ENCODE measurements at places on chromosomes 4 and X. TPM values are rescaled to one million over a fixed set of nuclear protein-coding genes. Genes with fewer than 3 reads are reported as not detected.

DNA sequence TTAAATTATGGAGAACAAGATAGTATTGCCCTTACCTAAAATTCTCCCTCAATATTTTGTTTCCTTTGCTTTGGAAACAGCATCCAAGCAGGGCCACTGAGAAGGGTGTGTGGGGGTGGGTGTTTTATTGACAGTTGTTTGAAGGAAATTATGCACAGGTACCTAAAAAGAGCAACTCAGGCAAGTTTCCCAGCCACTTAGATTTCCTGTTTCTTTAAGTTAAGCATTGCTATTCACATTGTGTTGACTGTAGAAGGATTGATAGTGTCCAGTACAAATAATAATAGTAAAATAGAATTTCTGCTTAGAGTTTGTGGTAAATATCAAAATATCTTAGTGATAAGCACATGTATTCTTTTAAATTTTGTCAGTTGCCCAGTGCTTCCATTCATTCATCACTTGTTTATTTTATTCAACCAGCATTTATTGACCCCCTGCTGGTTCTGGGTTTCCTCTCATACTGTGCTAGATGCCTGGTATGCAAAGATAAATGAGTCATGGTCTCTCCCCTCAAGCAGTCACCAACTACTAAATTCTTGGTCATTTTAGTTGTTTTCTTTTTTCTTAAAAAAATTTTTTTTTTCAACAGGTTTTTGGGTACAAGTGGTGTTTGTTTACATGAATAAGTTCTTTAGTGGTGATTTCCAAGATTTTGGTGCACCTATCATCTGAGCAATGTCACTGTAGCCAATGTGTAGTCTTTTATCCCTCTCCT, 50.0 kb downstream of the GALNT7 start:
- no peak for DNase-seq

PRR32 gene
- total RNA-seq: not detected

DNA sequence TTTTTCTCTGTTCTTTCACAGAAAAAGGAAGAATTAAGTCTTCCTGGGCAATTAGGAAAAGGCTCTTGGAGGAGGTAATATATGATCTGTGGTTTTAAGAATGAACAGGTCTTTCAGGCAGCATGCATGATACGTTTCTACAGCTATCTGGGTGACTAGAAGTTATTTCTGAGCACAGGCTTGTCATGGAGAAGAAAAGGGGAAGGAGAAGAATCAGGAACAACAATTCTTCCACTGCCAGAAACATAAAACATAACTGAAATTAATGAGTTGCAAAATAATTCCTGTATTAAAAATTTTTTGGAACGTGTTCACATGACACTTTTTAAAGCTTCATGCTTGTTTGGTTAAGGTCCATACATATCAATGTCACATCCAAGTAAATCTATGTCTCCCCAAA, 17.7 kb upstream of the STIM2 start:
- DNase-seq: no peak

DNA sequence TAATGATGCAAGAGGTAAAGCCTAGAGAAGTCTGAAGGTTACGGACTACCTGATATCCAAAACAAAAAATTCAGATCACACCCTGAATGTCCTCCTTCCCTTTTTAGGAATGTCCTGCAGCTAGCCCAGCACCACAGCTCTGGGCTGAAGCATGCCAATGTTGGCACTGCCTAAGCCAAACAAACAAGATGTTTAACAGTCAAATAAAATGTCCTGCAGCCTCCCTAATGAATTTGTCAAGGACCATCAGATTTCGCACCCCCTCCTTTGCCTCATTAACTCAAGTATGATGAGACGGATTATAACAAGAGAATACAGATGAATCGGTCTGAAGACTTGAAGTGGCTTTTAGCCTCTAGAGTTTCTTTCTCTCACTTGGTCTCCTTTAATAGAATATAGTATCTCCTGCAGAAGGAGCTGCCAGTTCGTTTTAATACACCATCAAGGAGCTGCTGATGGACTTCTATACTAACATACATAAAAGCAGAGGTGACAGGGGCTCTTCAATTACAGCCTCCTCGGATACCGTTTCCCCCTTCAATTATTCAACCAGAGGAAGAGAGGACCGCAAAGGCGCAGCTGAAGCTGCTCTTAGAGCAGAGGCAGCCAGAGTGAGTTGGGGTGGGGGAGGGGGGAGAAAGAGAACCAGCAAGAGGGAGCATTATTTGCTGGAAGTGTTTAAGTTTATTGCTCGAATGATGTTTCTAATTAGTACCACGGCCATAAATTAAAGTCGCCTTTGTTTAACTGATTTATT, 3.0 kb upstream of the MAB21L2 start:
- DNase-seq: no peak

SSX4B gene
- not detected for total RNA-seq

LRP2BP gene
- total RNA-seq: 0.80 TPM

IL1RAPL1 gene
- total RNA-seq: 0.50 TPM

- DNase-seq: no peak
Observed at GRCh38 chr4:42816880-42817400, 75.6 kb upstream of the GRXCR1 start.

DNA sequence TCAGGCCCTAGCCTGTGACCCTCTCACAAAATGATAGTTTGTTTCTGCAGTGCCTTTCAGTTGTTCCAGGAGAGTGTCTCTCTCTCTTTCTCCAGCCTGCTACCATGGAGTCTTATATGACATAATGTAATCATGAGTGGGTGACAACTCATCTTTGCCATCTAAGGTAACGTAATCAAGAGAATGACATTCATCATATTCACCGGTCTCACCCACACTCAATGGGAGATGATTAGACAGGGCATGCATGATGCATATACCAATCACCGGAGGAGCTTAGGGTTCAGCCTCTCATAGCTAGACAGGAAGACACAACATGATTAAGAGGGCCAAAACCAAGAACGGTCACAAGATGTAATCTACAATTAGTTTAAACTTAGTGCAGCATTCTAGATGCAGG, 97.1 kb upstream of the FAM9B start:
- no peak for DNase-seq

XKRX gene
- total RNA-seq: 0.28 TPM

DNA sequence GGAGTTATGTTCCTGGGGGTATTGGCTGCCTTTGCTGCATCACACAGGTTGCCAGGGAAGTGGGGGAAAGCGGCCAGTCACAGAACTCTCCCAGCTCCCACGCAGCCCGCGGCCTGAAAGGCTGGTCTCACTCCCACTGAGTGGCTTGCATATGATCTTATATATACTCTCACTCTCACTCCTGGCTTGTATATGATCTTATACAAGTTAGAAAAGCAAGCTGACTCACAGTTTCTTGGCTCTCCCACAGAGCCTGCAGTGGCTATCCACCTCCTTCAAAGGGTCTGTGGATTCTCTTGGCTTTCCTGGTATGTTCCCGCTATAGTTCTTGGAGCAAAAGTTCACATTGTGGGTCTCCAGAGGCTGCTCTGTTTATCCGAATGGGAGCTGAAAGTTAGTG, 833.5 kb upstream of the GALNTL6 start:
- no peak for DNase-seq

- DNase-seq: no peak
Observed at GRCh38 chrX:30212172-30212571, 3.2 kb upstream of the MAGEB2 start.

DNA sequence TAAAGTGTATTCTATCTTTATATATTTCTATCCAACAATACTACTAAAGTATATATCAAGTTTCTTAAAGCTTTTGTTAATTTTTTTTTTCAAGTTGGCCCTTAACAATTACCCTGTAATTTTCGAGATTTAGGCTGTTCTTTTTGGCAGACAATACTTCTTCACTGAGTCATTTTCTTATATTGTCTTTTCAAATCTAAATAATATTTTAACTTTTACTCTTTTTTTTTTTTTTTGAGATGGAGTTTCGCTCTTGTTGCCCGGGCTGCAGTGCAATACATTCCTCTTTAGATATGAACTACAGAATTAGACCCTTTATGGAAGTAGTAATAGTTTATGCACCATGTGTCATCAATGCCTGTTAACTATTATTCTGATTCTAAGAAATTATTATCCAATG, 120.7 kb downstream of the GLRA3 start:
- DNase-seq: no peak

- no peak for DNase-seq
Observed at GRCh38 chr4:112075129-112075753, 70.0 kb upstream of the FAM241A start.

CTBP1 gene
- total RNA-seq: 165 TPM

DNA sequence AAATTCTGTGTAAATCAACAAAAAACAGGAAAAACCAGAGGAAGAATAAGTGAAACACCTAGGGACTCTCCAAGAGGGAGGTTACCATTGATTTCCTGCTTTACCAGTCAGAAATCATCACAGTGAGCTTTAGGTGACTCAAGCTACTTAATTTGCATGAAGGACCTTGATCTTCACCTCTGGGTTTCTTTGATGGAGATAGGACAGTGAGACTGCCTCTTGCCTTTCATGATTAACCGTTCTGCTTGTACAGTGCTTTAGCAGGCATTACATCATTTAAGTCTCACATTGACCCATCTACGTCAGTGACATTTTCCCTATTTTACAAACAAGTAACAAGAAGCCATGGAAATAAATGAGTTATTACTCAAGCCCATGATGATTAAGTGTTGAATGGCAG, 3.4 kb upstream of the GK start:
- no peak for DNase-seq

- no peak for DNase-seq
Observed at GRCh38 chr4:152486429-152487389, 49.2 kb downstream of the FBXW7 start.

GRCh38 chrX:11953615-11954014, 184.7 kb upstream of the FRMPD4 start:
- no peak for DNase-seq

DNA sequence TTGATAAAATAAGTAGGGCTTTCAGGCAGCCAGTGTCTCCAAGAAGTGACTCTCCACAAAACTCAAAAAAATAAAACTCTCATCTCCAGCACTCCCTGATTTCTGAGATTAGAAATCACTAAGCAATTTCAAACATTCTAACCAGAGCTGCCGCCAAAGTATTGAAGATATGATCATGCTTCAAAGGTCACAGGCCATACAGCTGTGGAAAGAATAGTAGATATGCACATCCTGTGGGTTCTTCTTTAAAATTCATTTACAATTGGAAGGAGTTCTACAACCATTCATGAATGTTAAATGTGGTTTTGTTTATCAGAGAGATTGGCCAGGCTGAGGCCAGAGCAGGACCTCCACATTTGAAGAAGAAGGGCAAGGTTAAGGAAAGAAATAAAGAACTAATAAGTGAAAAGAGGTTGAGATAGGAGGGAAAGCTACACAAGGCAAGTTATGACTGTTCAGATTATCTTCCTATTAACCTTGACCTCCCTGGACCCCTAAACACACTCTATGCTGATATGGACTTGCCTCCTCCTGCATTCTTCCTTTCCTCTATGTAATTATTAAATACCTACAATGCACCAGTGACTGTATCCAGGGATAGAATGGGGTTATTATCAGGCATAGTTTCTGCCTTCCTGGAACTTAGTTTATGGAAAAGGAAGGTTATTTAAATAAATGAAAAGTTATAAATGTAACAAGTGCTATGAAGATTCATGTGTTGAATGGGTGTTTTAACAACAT, 56.4 kb downstream of the USP38 start:
- no peak for DNase-seq

DNA sequence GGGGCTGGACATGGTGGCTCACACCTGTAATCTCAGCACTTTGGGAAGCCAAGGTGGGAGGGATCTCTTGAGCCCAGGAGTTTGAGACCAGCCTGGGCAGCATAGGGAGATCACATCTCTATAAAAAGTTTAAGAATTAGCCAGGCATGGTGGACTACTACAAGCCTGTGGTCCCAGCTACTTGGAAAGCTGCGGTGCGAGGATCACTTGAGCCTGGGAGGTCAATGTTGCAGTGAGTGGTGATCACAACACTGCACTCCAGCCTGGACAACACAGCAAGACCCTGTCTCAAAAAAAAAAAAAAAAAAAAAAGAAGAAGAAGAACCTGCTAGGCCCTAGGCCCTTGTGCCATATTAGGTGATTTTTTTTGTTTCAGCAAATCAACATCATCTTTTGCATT, 12.2 kb downstream of the SRD5A3 start:
- DNase-seq: no peak

DNA sequence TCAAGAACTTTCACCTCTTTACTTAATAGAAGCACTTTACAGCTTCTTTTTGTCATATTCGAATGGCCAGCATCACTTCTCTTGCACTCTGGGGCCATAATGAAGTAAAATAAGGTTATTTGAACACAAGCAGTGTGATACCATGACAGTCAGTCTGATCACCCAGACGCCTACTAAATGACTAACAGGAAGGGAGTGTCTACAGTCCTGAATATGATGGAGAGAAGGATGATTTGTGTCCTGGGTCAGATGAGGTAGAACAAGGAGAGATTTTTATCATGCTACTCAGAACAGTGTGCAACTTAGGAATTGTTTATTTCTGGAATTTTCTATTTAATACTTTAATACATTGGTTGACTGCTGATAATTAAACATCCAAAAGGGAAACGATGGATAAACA, 284.2 kb upstream of the F9 start:
- DNase-seq: no peak

DNA sequence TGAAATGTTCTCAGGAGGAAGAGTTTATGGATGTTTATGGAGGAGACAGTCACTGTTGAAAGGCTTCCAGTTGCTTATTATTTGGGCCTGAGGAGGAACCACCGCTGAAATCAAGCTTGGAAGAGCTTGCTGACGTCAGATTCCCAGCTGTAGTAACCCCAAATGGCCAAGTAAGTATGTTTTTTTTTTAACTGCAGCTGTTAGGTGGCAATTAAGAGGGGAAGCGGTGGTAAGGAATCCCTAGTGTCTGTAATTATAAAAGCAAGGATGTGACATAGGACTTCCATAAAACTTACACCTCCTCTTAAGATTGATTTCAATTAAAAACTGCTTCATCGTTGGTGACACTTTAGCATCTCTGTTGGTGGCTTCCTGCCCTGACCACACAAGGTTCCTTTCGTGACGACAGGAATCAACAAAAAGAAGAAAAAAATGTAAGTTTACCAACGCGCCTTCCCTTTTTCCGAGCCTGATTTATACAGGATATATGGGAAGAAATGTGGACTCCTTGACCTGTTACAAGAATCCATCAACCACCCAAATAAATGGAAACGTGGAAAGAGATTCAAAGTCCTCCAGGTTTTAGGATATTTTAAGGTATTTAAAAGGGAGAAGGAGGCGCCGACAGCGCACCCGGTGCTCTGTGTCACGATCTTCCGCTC, 884 bp downstream of the RELL1 start:
- DNase-seq: no peak

GRCh38 chr4:137819964-137820383, 287.7 kb upstream of the PCDH18 start:
- no peak for DNase-seq

GRCh38 chrX:9091258-9091657, 57.3 kb upstream of the FAM9B start:
- no peak for DNase-seq

S100G gene
- total RNA-seq: not detected

NXF3 gene
- not detected for total RNA-seq

DNA sequence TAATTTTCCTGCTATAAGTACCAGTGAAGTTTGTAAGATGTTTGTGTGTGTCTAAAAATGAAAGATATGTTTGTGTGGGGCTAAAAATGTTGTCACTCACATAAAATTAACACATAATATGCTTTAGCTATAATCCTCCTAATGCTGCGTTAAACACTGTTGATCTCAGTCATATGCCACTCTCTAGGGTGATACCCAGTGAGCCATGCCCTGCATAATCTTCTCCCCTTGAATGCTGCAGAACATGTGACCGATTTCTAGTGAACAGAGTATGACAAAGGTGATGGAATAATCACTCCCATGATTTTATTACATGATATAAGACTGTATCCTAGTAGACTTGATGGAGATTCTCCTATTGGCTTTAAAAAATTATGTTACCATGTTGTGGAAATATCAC, 119.1 kb upstream of the EPHA5 start:
- no peak for DNase-seq

- DNase-seq: no peak
Observed at GRCh38 chr4:82360298-82361177, 13.3 kb downstream of the HNRNPD start.

SPARCL1 gene
- 188 TPM for total RNA-seq

Measured in psoas muscle (tissue), 8 donors.